Stimulated activated CD4-positive, alpha-beta T cell treated with anti-CD3 and anti-CD28 coated beads, TNF-alpha, amount 100 ng/mL, for 4 hours (primary cell): ENCODE measurements at places on chromosomes 1 and 21.

DNA sequence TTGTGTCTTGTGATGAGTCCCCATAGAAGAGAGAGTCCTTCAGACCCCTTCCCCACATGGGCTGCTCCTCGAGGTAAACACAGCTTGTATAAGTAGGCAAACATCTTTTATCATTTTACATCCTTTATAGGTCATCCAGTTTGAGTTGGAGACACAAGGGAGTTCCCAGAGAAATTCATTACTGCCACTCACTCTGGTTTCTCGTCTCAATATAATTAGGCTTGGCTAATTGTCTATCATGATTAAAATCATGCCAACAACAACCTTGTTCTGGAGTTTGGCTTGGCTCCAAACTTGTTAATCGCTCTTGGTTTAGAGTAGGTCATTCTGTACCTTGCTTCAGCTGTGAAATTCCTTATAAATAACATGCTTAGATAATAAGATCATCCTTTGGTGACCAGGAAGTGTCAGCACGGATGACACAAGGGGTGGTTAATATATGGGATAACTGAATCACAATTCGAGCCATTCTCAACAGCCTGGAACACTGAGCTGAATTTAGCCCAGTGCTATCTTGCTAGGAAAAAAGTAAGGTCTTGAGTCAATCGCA lies 70.7 kb upstream of the DAB1 start:
- no peak for DNase-seq

DNA sequence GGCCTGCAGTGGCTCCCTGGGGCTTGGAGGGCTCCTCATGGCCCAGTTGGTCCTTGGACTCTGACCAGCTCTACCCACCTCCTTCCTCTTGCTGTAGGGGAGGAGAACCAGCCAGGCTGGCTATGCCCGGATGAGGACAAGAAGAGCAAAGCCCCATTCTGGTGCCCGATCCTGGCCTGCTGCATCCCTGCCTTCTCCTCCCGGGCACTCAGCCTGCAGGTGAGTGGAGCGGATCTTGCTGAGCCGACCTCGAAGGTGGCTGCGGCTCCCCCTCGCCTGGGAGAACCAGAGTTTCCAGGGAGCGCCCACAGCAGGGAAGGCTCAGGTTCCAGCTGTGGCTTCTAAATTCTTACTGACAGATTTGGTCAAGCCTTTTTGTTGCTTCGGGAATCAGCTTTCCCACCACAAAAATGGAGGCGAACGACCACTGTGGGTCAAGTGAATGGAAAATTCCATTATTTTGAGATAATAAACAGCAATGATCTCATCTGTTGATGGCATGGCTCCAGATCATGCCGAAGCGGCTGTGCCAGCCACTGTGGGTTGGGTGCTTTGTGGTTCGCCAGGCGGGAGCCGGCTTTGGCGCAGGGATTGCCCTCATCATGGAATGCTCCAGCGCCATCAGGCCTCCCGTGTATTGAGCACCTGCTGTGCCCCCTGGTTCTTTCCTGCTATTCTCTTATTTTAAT lies 106.5 kb upstream of the ACTL8 start:
- no peak for DNase-seq

DNA sequence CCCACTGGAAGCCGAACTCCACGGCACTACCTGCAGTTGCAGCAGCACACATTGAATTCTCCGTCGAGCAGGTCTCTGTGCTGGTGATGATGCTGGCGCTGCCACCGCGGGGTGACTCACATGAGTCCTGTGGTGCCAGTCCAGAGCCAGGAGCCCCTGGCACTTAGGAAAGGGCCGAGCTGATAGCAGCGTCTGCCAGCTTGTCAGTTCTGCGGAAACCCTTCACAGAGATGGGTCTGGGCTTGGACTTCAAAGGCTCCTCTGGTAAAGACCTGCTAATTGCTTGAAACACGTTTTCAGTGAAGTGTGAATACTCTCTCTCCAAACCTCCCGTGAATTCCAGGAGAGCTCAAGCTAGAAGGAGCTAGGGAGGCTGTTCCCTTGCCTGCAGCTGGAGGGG lies 92.2 kb downstream of the GRIK3 start:
- no peak for DNase-seq

- DNase-seq = no peak
Observed at GRCh38 chr21:21973806-21974205, 975.6 kb downstream of the NCAM2 start.

GRCh38 chr1:158100498-158100897 lies 80.2 kb upstream of the CD1D start:
- no peak for DNase-seq

DNA sequence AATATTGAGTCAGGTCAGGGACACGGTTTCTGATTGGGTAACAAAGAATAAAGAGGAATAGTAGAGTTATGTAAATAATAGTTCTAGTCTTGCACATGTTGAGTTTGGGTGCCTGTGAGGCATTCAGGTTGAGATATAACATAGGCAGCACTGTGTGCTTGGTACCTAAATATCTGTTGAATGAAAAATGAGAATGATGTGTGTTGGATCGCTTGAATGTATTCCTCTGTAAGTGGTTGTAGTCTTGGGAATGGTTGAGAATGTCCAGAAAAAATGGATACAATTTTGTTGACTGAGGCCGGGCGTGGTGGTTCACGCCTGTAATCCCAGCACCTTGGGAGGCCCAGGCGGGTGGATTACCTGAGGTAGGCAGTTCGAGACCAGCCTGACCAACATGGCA lies 116.3 kb upstream of the HNRNPU start:
- no peak for DNase-seq

GRCh38 chr1:107145637-107146036 lies 4.8 kb downstream of the NTNG1 start:
- no peak for DNase-seq

DNA sequence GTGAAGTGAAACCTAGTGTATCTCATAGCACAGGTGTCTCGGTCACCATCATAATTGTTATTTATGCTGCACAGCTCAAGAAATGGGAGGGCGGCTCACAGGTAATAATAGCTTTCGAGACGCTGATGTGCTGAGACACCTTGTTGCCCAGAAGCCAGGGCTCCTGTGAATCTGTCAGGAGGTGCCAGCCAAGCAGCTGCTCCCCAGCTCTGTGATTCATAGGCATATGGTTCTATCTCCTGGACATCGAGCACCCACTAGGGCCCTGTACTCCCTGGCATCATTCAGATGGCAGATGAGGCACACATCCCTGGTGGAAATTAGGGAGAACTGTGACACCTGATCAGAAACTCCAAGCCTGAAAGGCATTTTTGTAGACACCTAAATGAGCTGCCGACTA lies 53.5 kb downstream of the SYT6 start:
- no peak for DNase-seq

GRCh38 chr1:55724551-55725325 lies 509.6 kb upstream of the USP24 start:
- DNase-seq = no peak
